Stimulated activated CD8-positive, alpha-beta memory T cell treated with anti-CD3 and anti-CD28 coated beads, Interleukin-2, amount 100 ng/mL, for 1 hour (primary cell): ENCODE measurements at places on chromosomes 1 and 21.

GRCh38 chr1:78617615-78618026 is 2.6 kb upstream of the IFI44L start:
- peak; percentile 5 for DNase-seq

- DNase-seq: no peak
These were observed 40.1 kb upstream of the ERG start for GRCh38 chr21:38538353-38538752.

GRCh38 chr1:245154429-245155271 is at the start of gene KIF26B:
KIF26B (plus strand) TSS chr1:245154985; CDS start chr1:245155425, 440 bp downstream.
- DNase-seq: no peak

GRCh38 chr21:45763506-45763905 is 120.0 kb downstream of the PCBP3 start:
- DNase-seq: no peak

- no peak for DNase-seq
These were observed 21.5 kb downstream of the DHCR24 start for GRCh38 chr1:54865238-54866073.

- DNase-seq: no peak
These were observed 20.5 kb upstream of the XPR1 start for GRCh38 chr1:180611016-180611930.

DNA sequence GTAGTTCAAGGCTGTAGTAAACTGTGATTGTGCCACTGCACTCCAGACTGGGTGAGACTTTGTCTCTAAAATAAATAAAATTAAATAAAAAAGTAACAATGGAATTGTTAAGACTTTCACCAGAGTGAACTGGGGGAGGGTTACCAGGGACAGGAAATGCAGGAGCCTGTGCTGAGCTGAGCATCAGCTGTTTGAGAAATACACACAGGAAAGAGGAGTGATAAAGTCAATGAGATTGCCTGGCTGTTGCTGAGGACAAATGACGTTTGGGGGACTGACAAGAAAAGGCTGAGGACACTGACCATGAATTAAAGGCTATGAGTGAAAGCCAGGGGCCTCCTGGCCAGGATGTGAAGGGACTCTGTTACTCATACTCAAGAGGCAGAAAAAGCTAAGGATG is 226.3 kb downstream of the SETD4 start:
- DNase-seq: no peak

- DNase-seq: no peak
These were observed 1.4 kb upstream of the SPATA1 start for GRCh38 chr1:84504580-84505492.
